ENCODE measurements at places on chromosomes 12 and 14.

GRCh38 chr12:74538491-74539258 lies 1.0 kb downstream of the ATXN7L3B start:
- no peak for DNase-seq

DNA sequence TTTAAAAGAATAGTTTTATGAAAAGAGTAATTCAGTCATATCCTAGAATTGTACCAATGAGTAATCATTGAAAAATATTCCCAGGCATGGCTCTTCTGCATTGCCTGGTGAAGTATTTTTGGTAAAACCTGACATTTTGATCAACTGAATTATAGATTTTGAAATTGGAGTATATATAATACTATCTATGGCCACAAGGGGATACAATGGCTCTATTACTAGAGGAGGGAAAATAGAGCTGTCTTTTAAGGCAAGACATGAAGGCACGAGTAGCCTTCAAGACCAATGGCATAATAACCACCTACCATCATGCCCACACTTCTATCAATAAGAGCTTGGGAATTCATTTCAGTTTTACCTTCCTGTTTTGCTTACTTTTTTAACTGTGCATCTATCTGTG lies 1241.4 kb upstream of the TMEM132C start:
- DNase-seq, result no peak

- no peak for DNase-seq
Observed at GRCh38 chr12:124772289-124773170, 91.1 kb downstream of the SCARB1 start.

- no peak for DNase-seq
Observed at GRCh38 chr14:65910108-65910786, 497.7 kb downstream of the FUT8 start.

- no peak for DNase-seq
Observed at GRCh38 chr12:112973011-112973735, 5.1 kb upstream of the OAS2 start.

GRCh38 chr12:89676930-89677329 lies 31.7 kb downstream of the ATP2B1 start:
- DNase-seq, result no peak

DNA sequence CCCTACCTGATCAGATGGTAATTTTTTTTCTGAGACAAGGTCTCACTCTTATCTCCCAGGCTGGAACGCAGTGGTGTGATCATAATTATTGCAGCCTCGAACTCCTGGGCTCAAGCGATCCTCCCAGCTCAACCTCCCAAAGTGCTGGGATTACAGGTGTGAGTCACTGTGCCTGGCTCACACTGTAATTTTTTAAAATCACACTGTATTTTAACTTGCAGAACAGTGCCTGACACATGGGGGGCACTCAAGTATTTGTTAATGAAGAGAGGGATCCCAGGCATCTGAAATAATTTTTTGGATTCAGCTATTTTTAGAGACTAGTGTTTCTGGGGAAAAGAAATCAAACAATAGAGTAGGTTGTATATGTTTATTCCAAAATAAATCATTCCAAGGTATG lies 21.7 kb downstream of the LIMA1 start:
- no peak for DNase-seq

- DNase-seq, result no peak
Observed at GRCh38 chr12:132453361-132454192, 36.4 kb upstream of the FBRSL1 start.

DNA sequence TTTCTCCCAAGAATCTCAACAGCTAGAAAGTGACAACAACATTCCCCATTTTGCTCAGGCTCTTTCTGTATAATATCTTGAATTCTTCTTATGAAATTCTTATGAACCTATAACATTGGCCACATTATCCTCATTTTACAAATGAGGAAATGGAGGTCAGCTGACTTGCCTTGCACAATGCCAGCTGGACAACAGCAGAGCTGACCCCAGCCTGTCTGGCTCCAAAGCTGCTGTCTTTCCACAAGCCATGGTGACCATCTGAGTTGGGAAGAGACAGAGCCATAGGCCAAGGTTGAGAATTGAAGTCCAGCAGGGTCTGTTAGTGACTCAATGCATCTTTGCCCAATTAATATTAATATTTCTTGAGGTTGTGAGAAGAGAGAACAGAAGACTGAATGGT lies 87.3 kb downstream of the KSR2 start:
- no peak for DNase-seq

GRCh38 chr14:101498526-101498860 lies 62.8 kb upstream of the DIO3 start:
- DNase-seq, result no peak

DNA sequence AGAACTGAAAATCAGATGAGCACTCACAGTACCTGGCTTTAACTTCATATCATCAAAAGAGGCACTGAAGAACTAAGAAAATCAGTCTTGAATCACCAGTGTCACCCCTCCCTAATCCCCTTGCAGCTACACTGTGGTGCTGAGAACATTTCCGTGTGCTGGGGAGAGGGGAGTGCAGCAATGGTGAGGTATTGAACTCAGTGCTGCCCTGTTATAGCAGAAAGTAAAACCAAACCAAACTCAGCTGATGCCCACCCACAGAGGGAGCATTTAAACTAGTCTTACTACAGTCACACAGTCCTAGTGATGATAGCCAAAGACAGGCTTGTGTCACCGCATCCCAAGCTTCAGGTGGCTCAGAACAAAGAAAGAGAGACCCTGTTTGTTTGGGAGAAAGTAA lies 122.1 kb downstream of the CPNE8 start:
- no peak for DNase-seq

- DNase-seq, result no peak
Observed at GRCh38 chr12:131950182-131950913, 606 bp downstream of the EP400 start.

DNA sequence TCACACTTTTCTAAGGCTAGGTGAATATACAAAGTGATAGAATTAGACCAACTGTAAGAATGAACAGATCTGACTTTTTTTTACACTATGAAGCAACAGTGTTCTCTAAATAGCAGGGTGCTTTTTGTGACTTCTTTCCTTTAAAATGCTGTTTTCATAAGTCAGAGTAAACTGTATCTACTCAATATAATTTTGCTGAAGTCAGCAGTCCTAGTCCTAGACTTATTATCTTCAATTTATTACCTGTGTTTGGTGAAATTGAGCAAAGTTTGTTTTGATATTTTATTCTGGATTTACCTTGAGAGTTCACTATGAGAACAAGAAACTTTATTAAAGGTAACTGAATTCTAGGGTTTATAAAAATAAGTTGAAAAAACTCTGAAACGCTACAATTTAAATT lies 651.3 kb upstream of the MIS18BP1 start:
- no peak for DNase-seq

- DNase-seq, result no peak
Observed at GRCh38 chr12:42945927-42946326, 356.4 kb upstream of the PRICKLE1 start.

GRCh38 chr12:33994857-33995808 lies 27.2 kb upstream of the ALG10 start:
- no peak for DNase-seq

GRCh38 chr12:55631733-55632132 lies 5.0 kb upstream of the OR10P1 start:
- DNase-seq, result no peak

DNA sequence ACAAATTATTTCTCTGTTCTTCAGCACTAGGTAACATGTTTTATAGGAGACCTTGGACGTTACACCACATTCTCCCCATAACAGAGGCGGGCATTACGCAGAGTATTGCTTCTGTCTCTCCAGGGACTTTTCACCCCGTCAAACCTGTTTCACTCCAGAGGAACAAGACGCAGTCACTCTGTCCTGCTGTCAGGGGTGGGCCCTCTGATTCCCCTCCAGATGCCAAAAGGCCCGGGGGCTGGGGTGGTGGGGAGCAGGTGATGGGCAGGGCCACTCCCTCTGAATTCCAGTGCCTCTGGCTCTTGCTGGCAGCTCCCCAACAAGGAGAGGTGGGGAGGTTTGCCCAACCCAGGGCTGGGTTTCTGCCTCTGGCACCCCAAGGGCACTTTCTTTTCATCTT lies 71.9 kb downstream of the NTF3 start:
- DNase-seq, result no peak

- no peak for DNase-seq
Observed at GRCh38 chr12:97805146-97805545, 342.5 kb downstream of the RMST start.

- DNase-seq, result no peak
Observed at GRCh38 chr12:45122768-45123380, 72.0 kb upstream of the DBX2 start.

Measured in T-helper 2 cell treated with Interferon-gamma antibody and Interleukin-4, amounts not matched to agents 5 μg/mL and 100 μg/mL, for 36 hours (primary cell).